ENCODE measurements at places on chromosomes 5 and 9.
A peak's percentile ranks its signal among the peaks of the same experiment; 100 is the strongest.

GRCh38 chr5:91311697-91312501, 71.2 kb downstream of the ARRDC3 start:
- DNase-seq: peak; percentile 65

GRCh38 chr9:125969868-125970267, 222.7 kb downstream of the PBX3 start:
- no peak for DNase-seq

DNA sequence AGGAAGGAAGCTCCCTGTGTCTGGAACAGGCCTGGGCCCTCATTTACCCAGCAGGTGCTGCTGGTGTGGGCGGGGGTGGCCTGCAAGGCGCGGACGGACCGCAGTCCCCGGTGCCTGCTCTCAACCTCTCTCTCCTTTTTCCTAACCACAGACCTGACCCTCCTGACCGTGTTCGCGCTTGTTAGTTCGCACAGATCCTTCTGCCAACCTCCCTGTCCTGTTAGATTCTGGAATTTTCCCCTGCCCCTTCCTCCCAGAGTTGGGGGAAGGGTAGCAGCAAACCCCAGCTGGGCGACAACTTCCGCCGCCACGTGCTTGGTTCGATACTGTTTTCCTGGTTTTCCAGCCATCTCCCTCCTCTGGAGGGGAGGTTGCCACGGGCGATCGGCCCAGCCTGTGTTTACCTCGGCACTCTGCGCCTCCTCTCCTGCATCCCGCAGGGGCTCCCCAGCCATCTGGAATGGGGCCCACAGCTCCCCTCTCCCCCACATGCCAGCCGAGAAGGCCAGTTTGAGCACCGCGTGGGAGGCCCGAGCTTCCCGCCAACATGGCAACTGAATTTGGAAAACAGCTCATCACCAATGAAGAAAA, 70.8 kb upstream of the UNC5A start:
- no peak for DNase-seq

GRCh38 chr5:56755036-56755555, 60.3 kb upstream of the MAP3K1 start:
- DNase-seq: no peak

DNA sequence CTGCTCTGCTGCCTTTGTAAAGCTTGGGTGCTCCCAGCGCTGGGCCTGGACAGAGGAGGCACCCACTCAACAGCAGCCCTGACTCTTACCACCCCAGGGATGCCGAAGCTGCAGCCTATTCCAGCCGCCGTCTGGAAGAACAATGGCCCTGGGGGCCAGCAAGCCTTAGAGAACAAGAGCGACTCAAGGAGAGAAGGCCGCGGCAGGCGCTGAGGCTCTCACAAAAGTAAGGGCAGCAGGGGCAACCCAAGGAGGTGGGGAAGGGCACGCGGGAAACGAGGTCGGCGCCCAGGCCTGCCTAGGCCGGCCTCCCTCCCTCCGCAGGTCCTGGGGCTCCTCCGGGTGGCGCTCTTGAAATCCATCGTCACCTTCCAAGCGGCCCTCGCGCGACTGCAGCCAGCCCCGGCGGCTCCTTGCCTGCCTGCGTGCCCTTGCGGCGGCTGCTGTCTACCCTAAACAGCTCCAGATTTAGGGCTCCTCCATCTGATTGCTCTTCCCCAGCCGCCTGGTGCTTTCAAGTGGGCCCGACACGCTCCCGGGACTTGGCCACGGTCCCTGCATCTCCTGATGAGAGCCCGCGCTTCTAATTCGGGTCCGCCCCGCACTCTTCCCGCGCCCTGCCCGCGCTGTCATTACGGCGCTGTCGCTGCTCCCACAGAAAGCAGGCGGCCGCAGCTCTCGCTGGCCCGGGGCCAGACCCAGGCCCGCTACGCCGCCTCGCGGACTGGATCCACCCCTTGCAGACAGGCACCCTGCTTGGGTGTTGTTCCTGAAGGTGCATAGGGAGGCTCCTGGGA, 213.3 kb downstream of the SEMA6A start:
- no peak for DNase-seq

All from C1 segment of cervical spinal cord (tissue), 14 donors.